Amniotic stem cell (primary cell): ENCODE measurements at places on chromosomes 12 and 14.

- no peak for DNase-seq
Measured at GRCh38 chr14:105854600-105855245, 328.3 kb downstream of the TMEM121 start.

GRCh38 chr12:94678379-94678778 is 28.0 kb upstream of the TMCC3 start:
- no peak for DNase-seq

DNA sequence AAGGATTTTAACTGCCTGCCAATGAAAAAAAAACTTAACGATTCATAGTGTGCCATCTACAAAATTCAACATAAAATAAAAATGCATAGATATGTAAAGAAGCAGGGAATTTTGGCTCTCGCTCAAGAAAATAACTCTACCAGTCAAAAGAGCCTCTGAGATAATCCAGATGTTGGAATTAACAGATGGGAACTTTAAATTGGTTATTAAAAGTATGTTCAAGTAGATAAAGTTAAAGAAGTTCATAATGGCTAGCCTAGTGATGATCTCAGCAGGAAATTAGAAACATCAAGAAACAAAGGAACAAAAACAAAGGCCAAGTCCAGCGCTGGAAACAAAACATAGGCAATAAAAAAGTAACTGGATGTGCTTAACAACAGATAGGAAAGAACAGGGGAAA is 23.1 kb downstream of the PIK3C2G start:
- DNase-seq: no peak

DNA sequence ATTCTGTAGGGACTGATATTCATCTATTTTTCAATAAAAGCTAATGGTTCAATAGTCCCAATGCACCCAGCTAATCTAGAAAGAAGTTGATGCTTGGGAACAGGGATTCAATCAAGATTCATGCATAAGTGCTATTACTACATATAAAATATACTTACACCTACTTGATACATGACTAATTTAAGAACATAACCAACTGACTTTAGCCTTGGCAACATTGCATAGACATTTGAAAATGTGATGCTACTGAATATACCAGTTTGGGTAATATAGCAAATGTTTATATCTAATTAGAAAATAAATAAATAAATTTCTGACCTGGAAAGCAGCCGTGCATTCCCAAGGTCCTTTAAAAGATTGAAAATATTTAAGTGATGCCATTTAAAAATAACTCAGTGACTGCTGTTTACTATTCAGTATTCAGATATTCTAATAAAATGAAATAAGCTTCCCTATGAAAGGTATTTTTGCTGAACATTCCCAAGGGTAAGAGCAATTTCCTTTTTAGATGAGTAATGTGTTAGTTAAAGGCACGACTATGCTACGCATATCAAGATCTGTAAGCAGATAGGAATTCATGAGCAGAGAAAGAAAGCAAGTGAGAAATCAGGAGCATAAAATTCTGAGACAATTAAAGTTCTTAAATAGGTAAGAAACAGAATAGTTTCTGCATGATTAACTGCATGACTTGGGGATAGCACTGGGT is 160.6 kb upstream of the SYT1 start:
- peak; percentile 15 for DNase-seq

- DNase-seq: peak; percentile 55
Measured at GRCh38 chr12:125065021-125065918, at the start of gene AACS. Gene AACS, plus strand, starts transcription at chr12:125065435. Its CDS starts 150 bp downstream, at chr12:125065585.

DNA sequence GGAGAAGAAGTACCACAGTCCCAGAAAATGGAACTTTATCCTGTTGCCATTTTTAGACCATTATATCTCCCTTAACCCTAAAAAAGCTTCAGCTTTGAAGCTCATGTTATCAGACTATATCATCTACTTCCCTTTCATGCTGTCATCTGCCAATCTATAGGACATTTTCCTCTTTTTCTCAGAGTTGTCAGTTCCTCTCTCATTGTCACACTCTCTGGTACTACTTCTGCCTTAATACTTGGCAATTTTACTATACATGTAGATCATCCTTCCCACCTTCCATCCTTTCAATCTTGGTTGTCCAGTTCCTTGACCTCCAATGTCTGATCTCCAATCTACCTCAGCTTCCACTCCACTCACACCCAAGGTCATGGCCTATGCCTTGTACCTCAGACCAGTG is 57.4 kb downstream of the SLC15A5 start:
- no peak for DNase-seq

- DNase-seq: no peak
Measured at GRCh38 chr12:65510584-65511050, 232.1 kb downstream of the MSRB3 start.

GRCh38 chr12:68978678-68979077 is 45.7 kb upstream of the CPM start:
- DNase-seq: no peak

GRCh38 chr12:3085341-3086139 is 8.4 kb downstream of the TSPAN9 start:
- no peak for DNase-seq

DNA sequence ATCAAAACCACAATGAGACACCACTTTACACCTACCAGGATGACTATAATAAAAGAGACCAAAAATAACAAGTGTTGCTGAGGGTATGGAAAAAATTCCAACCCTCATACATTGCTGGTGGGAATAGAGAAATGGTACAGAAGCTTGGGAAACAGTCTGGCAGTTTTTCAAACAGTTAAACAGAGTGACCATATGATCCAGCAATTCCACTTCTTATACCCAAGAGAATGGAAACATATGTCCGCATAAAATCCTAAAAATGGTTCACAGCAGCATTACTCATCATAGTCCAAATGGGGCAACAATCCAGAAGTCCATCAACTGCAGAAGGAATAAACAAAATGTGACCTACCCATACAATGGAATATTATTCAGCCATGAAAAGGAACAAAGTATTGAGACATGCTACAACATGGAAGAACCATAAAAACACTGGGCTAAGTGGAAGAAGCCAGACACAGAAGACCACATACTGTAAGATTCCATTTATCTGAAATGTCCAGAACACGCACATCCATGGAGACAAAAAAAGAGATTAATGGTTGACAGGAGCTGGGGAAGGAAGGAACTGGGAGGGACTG is 44.5 kb downstream of the CHGA start:
- DNase-seq: no peak

DNA sequence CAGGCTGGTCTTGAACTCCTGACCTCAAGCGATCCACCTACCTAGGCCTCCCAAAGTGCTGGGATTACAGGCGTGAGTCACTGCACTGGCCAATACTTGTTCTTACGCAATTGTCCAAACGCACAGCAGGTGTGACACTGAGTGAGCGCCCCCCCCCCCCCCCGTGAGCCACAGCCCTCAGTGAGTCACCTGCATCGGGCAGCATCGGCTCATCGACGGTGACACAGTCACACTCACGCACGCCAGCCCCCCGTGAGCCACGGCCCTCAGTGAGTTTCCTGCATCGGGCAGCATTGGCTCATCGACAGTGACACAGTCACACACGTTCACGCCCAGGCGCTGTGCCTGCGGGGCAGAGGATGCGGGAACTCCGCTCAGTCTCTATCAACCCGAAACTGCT is 42.5 kb downstream of the GALNT9 start:
- no peak for DNase-seq

DNA sequence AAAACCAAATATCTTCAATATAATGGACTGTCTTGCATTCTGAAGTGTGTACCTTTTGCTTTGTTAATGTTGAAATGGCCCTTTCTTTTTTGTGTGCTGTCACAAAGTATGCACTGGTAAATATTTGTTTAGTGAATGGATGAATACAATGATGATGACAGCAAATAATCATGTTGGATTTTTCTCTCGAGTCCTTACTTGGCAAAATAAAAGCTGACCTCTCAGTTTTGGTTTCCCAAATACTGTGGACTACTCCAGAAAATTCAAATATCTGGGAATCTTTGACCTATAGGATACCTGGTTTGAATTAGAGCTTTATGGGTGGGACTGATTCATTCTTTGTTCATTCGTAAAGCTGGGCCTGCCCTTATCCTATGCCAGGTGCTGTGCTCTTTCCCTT is 5.5 kb downstream of the UBE3B start:
- DNase-seq: no peak

DNA sequence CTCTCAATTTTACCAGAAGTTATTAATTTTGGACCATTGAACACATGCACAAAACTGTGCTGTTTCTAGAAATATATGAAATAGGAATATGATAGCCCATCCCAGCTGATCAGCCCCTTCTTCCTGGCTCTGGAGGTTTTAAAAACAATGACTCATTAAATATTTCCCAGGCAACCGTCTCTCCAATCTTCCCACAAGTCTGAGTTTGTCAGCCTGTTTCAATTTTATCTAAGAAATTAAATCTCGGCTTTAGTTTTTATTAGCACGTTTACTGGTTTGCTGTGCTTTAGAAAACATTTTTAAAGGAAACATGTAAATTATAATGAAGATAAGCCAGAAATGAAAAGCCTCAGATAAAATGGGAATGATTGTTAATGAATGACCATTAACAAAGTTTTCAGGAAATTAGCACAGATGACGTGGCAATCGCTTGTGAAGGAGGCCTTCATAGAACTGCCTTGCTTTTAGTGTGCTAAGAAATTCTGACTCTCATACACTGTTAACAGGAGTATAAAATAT is 89.3 kb upstream of the RAP1B start:
- DNase-seq: peak; percentile 62

- DNase-seq: no peak
Measured at GRCh38 chr12:85803231-85803630, 33.0 kb downstream of the RASSF9 start.

GRCh38 chr14:22761734-22762133 is 4.8 kb upstream of the OXA1L start:
- no peak for DNase-seq

DNA sequence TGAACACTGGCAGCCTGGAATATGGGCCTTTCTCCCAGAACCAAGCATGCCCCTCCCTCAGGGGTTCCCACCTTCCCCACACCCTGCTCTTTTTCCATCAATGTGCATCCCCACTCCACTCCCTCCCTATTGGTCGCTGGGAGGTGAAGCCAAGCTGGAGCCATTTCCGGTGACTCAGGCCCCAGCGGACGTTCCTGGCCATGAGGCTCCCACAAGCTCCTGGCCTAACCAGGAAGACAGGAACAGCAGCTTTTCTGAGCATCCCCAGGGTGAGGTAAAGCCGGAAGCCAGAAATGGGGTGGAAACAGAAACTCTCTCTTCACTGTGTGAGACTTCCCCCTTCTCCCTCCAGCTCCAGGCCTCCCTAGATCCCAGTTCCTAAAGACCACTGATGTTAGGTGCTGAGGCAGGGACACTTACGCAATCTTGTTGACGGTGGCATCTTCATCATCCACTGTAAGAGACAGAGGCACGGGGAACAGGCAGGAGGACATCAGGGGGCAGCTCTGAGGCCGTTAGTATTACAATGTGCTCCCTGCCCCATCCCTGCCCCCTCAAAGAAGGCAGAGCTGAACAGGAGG is 5.1 kb downstream of the LMBR1L start:
- DNase-seq: no peak

GRCh38 chr12:108605000-108605689 is 7.3 kb upstream of the TMEM119 start:
- DNase-seq: no peak

GRCh38 chr12:23525450-23526072 is 423.9 kb downstream of the SOX5 start:
- no peak for DNase-seq

GRCh38 chr14:104578321-104578720 is 1.2 kb upstream of the C14orf180 start:
- DNase-seq: no peak

GRCh38 chr12:5388581-5389535 is 43.0 kb upstream of the NTF3 start:
- no peak for DNase-seq

GRCh38 chr14:59336098-59336497 is 129.1 kb downstream of the GPR135 start:
- no peak for DNase-seq

- DNase-seq: no peak
Measured at GRCh38 chr14:26528415-26529182, 69.2 kb downstream of the NOVA1 start.

DNA sequence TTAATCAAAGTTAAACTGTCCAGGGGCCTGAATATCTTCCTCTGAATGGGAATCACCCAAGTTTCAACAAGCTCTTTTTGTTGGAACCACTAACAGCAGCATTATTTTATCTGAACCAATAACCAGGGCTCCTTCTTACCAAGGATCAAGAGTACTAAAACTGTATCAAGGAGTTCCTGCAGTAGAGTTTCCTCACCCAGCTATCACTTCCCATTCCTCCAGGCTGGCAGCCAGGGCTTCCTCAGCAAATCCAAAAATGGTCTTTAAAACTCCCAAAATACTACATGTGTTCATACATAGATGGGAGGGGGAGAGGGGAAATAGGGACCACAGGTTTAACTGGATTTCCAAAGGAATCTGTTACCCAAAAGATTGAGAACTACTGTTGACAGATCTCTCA is 10.5 kb downstream of the FMNL3 start:
- DNase-seq: no peak

- no peak for DNase-seq
Measured at GRCh38 chr14:74290415-74290814, 12.3 kb downstream of the ABCD4 start.

- no peak for DNase-seq
Measured at GRCh38 chr14:61517911-61518384, 177.4 kb upstream of the HIF1A start.

GRCh38 chr14:75449696-75450095 is 21.9 kb downstream of the JDP2 start:
- no peak for DNase-seq

DNA sequence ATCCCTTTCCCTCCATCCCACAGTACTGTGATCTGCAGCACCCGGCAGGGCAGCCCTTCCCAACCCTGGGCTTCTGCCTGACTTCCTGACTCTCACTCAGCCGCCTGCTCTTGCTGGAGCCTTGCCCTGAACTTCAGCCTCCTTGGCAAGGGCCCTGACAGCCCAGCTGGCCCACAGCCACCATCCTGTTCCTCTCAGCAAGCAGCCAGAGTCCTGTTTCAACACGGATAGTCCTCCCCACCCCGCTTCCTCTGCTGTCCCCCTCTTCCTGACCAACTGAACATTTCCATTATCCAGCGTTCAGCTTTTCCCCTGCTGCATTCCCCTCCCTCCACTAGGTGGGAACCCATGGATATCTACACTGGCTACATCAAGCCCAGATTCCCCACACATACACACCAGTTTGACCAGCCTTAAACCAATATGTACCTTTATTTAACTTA is 74.0 kb upstream of the MDM1 start:
- DNase-seq: no peak
